Keratinocyte (primary cell): ENCODE measurements at places on chromosomes 6 and 20. TPM values are rescaled to one million over a fixed set of nuclear protein-coding genes. Genes with fewer than 3 reads are reported as not detected.

FAM217A gene
- polyA plus RNA-seq: not detected in 3 replicates

NHLRC1 gene
- polyA plus RNA-seq: 1.2 to 1.5 TPM (median 1.2 TPM) in 3 replicates

RIPOR3 gene
- 0.10 to 0.40 TPM (median 0.10 TPM) in 3 replicates for polyA plus RNA-seq

SLC22A7 gene
- polyA plus RNA-seq: not detected in 3 replicates

CD24 gene
- 372 to 681 TPM (median 622 TPM) in 3 replicates for polyA plus RNA-seq

LY86 gene
- polyA plus RNA-seq: not detected in 3 replicates

UST gene
- polyA plus RNA-seq: 5.0 to 6.1 TPM (median 6.0 TPM) in 3 replicates

IMPG1 gene
- polyA plus RNA-seq: not detected in 3 replicates
